Panc1 (cell line): ENCODE measurements at places on chromosomes 11 and 22. TPM values are rescaled to one million over a fixed set of nuclear protein-coding genes. Genes with fewer than 3 reads are reported as not detected.

Gene GLB1L2
- 10.4 TPM for total RNA-seq

Gene LTO1
- 28.7 TPM for total RNA-seq

Gene OR4C6
- not detected for total RNA-seq

DNA sequence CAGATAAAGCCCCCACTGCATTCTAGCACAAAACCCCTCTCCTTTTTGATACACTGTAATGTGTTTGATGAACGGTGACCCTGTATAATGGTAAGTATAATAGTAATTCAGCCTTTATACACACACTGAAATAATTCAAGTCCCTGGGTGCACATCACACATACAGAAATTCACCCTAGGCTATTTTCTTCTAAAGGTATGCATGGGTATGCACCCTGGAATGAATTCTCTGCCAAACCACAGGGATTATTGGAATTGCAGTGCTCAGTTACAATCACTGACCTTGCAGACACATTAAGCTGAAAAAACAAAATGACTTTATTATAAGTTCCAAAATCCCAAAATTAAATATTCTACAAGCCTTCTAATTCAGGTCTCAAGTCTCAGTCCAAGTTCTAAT, 245.9 kb upstream of the FAT3 start:
- no peaks in the 10 kb centered on the region for H3K27me3 ChIP-seq
- no peaks in the 10 kb centered on the region for H3K36me3 ChIP-seq
- no peak overlapping the region for H3K27ac ChIP-seq
- H3K4me3 ChIP-seq, result no peak overlapping the region
- no peaks in the 10 kb centered on the region for H3K4me1 ChIP-seq

- H3K27me3 ChIP-seq, result no peaks in the 10 kb centered on the region
- no peaks in the 10 kb centered on the region for H3K4me1 ChIP-seq
- peaks cover 10% of the 10 kb centered on the region for H3K36me3 ChIP-seq
- DNase-seq, result no peak
- no peak overlapping the region for H3K4me3 ChIP-seq
Measured at GRCh38 chr11:45959851-45960250, 37.4 kb downstream of the LARGE2 start.

DNA sequence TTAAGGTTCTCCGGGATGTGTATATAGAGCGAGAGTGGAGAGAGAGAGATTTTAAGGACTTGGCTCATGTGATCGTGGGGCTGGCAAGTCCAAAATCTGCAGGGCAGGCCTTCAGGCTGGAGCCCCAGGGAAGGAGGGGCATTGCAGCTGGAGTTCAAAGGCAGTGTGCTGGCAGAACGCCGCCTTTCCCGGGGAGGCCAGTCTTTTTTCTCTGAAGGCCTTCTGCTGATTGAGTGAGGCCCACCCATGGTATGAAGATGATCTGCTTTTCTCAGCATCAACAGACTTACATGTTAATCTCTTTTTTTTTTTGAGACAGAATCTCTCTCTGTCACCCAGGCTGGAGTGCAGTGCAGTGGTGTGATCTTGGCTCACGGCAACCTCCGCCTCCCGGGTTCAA, 25.4 kb downstream of the FBLN1 start:
- H3K27ac ChIP-seq, result no peak overlapping the region
- H3K4me3 ChIP-seq, result no peak overlapping the region
- H3K36me3 ChIP-seq, result no peaks in the 10 kb centered on the region
- DNase-seq, result no peak
- H3K27me3 ChIP-seq, result no peaks in the 10 kb centered on the region

DNA sequence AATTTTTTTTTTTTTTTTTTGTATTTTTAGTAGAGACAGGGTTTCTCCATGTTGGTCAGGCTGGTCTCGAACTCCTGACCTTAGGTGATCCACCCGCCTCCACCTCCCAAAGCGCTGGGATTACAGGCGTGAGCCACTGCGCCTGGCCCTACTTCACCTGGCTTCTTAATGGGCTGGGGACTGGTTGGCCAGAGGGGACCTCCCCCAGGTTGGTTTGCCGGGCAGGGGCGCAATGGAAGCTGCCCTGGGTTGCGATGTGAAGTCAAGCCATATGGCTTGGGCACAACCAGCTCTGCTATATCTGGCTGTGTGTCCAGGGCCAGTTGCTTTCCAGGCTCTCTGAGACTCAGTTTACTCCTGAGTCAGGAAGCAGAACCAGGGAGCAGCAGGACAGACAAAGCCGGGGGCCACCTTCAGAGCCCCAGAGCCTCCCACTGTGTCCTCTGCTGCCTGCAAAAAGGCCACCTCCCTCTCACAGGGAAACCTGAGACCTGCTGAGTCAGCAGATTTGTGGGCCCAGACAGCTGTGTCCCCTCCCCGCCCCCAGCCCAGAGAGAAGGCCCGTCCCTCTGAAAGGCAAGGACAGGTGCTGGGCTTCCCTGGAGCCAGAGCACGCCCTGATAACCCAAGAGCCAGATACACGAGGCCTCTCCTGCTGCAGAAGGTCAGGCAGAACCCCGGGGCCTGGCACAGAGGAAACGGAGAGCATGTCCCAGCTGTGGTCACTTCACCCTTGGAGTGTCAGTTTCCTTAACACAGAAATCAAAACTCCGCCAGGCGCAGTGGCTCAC, 29.2 kb upstream of the DAGLA start:
- H3K36me3 ChIP-seq, result no peaks in the 10 kb centered on the region
- H3K27ac ChIP-seq, result no peak overlapping the region
- H3K27me3 ChIP-seq, result no peaks in the 10 kb centered on the region
- no peak for DNase-seq
- H3K4me1 ChIP-seq, result no peaks in the 10 kb centered on the region
- no peak overlapping the region for H3K4me3 ChIP-seq

DNA sequence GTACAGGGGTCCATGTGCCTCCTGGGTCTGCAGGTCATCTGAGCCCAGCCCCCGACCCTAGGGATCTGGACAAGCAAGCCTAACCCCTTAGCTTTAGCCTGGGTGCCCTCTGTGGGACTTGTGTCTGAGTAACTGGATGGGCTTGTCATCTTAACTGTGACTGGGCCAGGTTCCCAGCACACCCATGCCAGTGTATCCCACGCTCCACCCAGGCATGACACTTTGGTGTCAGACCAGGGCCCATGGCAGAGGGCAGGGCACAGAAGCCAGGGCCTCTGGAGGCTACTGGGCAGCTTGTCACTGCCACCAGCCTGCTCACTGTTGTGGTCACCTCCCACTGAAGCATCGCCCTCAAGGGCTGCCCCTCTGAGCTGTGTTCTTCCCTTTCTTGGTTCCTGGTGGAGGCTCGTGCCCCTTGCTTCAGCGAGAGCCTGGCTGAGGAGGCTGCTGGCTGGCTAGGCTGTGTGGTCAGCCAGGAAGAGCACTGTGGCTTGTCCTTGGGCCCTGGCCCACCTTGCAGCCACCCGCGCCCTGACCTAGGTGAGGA, 80.8 kb downstream of the ST3GAL4 start:
- no peak for DNase-seq
- no peak overlapping the region for H3K27ac ChIP-seq
- H3K27me3 ChIP-seq, result no peaks in the 10 kb centered on the region
- no peak overlapping the region for H3K4me3 ChIP-seq
- peaks cover 8% of the 10 kb centered on the region; the same call in 1 of the 2 replicates for H3K4me1 ChIP-seq
- H3K36me3 ChIP-seq, result no peaks in the 10 kb centered on the region

- no peak for DNase-seq
- H3K36me3 ChIP-seq, result no peaks in the 10 kb centered on the region
- no peaks in the 10 kb centered on the region for H3K27me3 ChIP-seq
- H3K4me3 ChIP-seq, result no peak overlapping the region
Measured at GRCh38 chr22:47018010-47018910, 255.8 kb downstream of the TBC1D22A start.

Gene OR51F1
- total RNA-seq, result not detected

- peaks cover 6% of the 10 kb centered on the region for H3K4me1 ChIP-seq
- H3K36me3 ChIP-seq, result no peaks in the 10 kb centered on the region; the same call in 1 of the 2 replicates
- no peak for DNase-seq
- H3K4me3 ChIP-seq, result no peak overlapping the region
- no peak overlapping the region for H3K27ac ChIP-seq
Measured at GRCh38 chr22:29391546-29391945, 3.2 kb upstream of the AP1B1 start.

DNA sequence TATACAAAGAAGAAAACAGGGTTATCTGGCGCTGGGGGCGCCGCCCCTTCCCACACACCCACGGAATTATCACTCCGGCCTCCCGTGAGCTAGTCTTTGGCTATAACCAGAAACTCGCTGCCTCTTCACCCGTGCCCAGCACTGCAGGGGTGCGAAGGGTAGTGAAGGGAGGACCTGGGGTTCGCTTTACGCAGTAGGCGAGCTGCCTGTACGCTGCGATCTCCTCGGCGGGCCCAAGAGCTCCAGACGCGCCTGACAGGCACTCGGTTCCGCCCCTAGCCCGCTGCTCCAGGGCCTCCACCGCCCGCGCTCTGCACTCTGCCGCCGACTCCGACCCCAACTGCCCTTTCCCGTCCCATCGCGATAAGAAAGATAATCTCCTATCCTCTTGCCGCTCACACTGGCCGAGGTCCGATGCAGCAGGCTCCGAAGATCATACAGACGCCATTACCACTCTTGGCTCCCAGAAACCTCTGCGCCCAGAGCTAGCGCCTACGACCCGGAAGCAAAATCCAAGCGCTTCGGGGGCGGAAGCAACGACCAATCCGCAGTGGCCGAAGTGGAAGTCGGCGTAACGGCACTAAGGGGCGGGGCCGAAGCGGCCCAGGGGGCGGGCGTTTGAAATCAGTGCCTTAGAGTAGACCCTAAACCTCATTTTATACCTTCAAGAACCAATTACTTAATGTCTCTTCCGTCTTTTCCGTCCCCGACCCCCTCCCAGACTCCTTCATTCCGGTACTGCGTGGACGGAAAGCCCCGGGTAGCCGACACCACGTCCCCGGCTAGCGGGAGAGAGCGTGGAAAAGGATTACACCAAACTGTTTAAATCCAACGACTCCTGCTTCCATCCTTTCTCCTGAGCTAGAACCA, at the start of the genes CWC15 and KDM4D:
Gene CWC15 (minus strand): TSS at position 458 of the 870 bp plus-strand sequence. CDS start 1,371 bp downstream, outside the sequence.
Gene KDM4D (plus strand): TSS at position 611 of the 870 bp plus-strand sequence. CDS start 23,664 bp downstream, outside the sequence.
- peak within 1 kb of the TSS; percentile 93 for H3K4me3 ChIP-seq
- no peaks in the 10 kb centered on the region for H3K27me3 ChIP-seq
- peaks cover 10% of the 10 kb centered on the region; the same call in 1 of the 2 replicates for H3K4me1 ChIP-seq

Gene C11orf24
- 53.1 TPM for total RNA-seq

- no peak for DNase-seq
- H3K4me3 ChIP-seq, result no peak overlapping the region
- H3K4me1 ChIP-seq, result no peaks in the 10 kb centered on the region
- no peaks in the 10 kb centered on the region for H3K27me3 ChIP-seq
Measured at GRCh38 chr11:10969387-10969786, 111.5 kb upstream of the ZBED5 start.

DNA sequence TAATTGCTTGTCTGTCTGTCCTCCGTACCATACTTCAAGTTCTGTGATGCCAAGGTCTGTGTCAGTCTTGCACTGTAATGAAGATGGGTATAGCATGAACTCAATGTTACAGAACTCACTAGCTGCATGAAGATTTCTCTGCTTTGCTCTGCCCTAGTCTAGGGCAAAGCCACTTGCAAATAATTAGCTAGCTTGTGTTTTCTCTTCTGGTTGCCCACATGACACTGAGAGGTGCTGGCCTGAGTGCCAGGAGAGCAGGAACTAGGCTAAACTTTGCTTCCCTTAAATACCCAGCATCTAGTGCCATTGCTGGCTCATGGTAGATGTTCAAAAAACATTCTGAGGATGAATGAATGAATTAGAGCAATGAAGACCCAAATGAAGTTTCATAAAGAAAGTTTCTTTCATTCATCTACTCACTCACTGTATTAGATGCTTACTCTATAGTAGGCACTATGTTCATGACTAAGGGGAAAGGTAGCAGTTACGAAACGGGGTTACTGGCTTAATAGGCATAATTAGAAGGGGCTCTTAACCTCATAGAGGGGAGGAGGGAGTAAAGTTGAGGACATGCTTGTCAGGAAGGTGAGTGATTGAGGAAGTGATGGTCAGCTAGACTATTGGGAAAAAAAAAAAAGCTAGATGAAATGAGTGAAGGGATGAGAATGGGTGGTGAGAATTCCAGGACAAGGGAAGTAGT, 4.4 kb upstream of the ENDOD1 start:
- H3K27me3 ChIP-seq, result no peaks in the 10 kb centered on the region
- H3K36me3 ChIP-seq, result no peaks in the 10 kb centered on the region
- no peak overlapping the region for H3K27ac ChIP-seq
- peaks cover 3% of the 10 kb centered on the region; the same call in 1 of the 2 replicates for H3K4me1 ChIP-seq

Gene DBX1
- total RNA-seq, result not detected

Gene RASSF10
- total RNA-seq, result not detected
